ENCODE measurements at places on chromosomes 13 and 19. TPM values are rescaled to one million over a fixed set of nuclear protein-coding genes. Genes with fewer than 3 reads are reported as not detected.

The ANKLE1 gene
- 0.41 TPM for total RNA-seq

The DCT gene
- not detected for total RNA-seq

The KLK12 gene
- total RNA-seq: not detected

The DACH1 gene
- total RNA-seq: not detected

The TNFRSF19 gene
- 2.9 TPM for total RNA-seq

The ZNF442 gene
- total RNA-seq: not detected

The EID2 gene
- total RNA-seq: 45.5 TPM

The ALG5 gene
- 35.9 TPM for total RNA-seq

The CASP14 gene
- total RNA-seq: not detected

The ATP8B3 gene
- 1.9 TPM for total RNA-seq

The KLHL1 gene
- total RNA-seq: not detected

The C13orf46 gene
- total RNA-seq: 0.26 TPM

The TPTE2 gene
- not detected for total RNA-seq

The SHC2 gene
- 0.93 TPM for total RNA-seq

The OR7C1 gene
- total RNA-seq: not detected

The CACNG7 gene
- total RNA-seq: 8.7 TPM

The GNA15 gene
- total RNA-seq: 0.06 TPM

The GRIK5 gene
- 0.45 TPM for total RNA-seq

The CRX gene
- not detected for total RNA-seq

The FOSB gene
- total RNA-seq: 9.6 TPM

The PSG7 gene
- total RNA-seq: not detected

The CYP2B6 gene
- not detected for total RNA-seq

The CHERP gene
- 30.9 TPM for total RNA-seq

The ATXN8OS gene
- total RNA-seq: not detected

All from A549 treated with AZD2906 at 1 μM for 4 hours (cell line).